ENCODE measurements at places on chromosomes 6 and 20.

- no peak for DNase-seq
Measured at GRCh38 chr20:48003021-48003420, 217.7 kb upstream of the SULF2 start.

GRCh38 chr6:141658696-141659095, 474.0 kb upstream of the GJE1 start:
- DNase-seq = no peak

DNA sequence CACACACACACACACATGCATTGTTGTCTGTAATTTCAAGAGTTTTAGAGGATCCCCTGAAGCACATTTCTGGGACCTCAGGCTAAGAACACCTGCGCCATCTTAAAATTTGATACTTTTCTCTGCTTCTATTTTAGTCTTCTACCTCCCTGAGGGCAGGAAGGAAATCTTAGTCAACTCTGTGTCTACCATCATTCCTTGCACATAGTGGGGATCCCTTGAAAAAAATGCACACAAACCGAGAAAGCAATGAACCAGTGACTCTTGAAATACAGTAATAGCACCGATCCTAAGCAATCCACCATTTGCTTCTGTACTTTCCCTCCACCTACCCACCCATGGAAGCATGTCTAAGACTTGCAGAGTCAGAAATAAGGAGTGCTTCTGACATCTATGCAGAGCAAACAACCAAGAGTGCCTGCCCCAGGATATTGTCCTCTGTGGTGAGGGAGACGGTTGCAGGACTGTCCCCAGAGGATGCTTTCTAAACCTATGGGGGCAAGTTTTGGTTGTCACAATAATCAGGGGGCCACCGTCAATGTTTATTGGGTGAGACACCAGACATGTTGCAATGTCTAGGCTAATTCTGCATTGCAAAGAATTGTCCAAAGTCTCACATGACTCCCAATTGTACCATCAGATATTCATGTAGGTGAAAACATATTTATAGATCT, 208.0 kb upstream of the TAB2 start:
- DNase-seq = no peak

GRCh38 chr6:149990661-149991471, 27.1 kb downstream of the ULBP1 start:
- DNase-seq = no peak

DNA sequence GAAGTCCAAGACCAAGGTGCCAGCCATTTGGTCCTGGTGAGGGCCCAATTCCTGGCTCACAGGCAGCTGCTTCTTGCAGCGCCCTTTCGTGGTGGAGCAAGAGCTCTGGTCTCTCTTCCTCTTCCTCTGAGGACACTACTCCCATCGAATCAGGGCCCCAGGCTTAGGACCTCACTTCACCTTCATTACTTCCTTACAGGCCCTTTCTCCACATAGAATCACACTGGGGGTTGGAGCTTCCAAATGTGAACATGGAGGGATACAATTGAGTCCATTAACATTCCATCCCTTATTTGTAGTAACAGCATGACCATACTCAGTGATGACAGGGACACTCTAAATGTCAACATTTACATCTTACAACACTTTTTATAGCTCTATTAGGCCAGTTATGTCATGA, 2.3 kb downstream of the RAMACL start:
- DNase-seq = no peak

- no peak for DNase-seq
Measured at GRCh38 chr6:143505537-143505936, 6.0 kb downstream of the FUCA2 start.
